Fibroblast of lung (primary cell): ENCODE measurements at places on chromosomes 7 and 10. TPM values are rescaled to one million over a fixed set of nuclear protein-coding genes. Genes with fewer than 3 reads are reported as not detected.

The CALN1 gene
- total RNA-seq: not detected in 2 replicates

DNA sequence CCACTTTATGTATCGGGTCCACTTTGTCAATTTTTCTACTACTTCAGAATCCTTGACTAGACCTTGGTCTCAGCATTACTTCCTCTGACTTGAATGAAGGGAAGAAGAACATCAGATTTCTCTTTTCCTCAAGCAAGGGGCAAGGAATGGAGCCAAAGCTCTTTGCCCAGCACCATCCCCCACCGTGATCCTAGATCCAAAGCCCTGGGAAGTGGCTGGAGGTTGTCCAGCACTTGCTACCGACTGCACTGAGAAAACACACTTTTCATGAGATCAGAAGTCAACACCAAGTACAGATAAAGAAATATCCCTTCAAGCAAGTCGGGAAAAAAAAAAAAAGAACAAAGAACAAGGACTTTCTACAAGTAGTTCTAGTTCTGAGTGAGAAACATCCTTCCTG is 102.1 kb upstream of the DDC start:
- H3K27ac ChIP-seq: no peak overlapping the region
- no peak overlapping the region for H3K4me3 ChIP-seq
- peaks cover 2% of the 10 kb centered on the region for H3K36me3 ChIP-seq

GRCh38 chr10:131650169-131650705 is 250.6 kb upstream of the PPP2R2D start:
- H3K4me3 ChIP-seq: no peak overlapping the region
- H3K27me3 ChIP-seq: no peaks in the 10 kb centered on the region
- DNase-seq: no peak
- no peaks in the 10 kb centered on the region for H3K4me1 ChIP-seq

The AQP1 gene
- 10.8 and 44.6 TPM in 2 replicates for total RNA-seq

- no peaks in the 10 kb centered on the region for H3K4me1 ChIP-seq
- H3K27me3 ChIP-seq: no peaks in the 10 kb centered on the region
- no peak overlapping the region for H3K4me3 ChIP-seq
- H3K27ac ChIP-seq: no peak overlapping the region
- H3K36me3 ChIP-seq: no peaks in the 10 kb centered on the region
- DNase-seq: no peak
Measured at GRCh38 chr10:6591668-6592067, 11.6 kb upstream of the PRKCQ start.

The TNS3 gene
- 52.6 and 88.8 TPM in 2 replicates for total RNA-seq

- no peaks in the 10 kb centered on the region for H3K27me3 ChIP-seq
- no peak overlapping the region for H3K4me3 ChIP-seq
Measured at GRCh38 chr10:91367558-91367957, 42.6 kb upstream of the HECTD2 start.

GRCh38 chr10:11411926-11412545 is 199.4 kb downstream of the USP6NL start:
- no peak overlapping the region for H3K4me3 ChIP-seq
- no peaks in the 10 kb centered on the region for H3K4me1 ChIP-seq
- H3K27me3 ChIP-seq: no peaks in the 10 kb centered on the region
- H3K36me3 ChIP-seq: no peaks in the 10 kb centered on the region
- no peak overlapping the region for H3K27ac ChIP-seq
- DNase-seq: no peak

The PROSER2 gene
- total RNA-seq: 1.8 and 2.6 TPM in 2 replicates

GRCh38 chr10:66246177-66246576 is 679.7 kb upstream of the LRRTM3 start:
- no peak overlapping the region for H3K4me3 ChIP-seq
- no peaks in the 10 kb centered on the region for H3K36me3 ChIP-seq
- no peak for DNase-seq

The BMPR1A gene
- total RNA-seq: 53.7 and 61.8 TPM in 2 replicates

The OR13A1 gene
- total RNA-seq: not detected in 2 replicates

DNA sequence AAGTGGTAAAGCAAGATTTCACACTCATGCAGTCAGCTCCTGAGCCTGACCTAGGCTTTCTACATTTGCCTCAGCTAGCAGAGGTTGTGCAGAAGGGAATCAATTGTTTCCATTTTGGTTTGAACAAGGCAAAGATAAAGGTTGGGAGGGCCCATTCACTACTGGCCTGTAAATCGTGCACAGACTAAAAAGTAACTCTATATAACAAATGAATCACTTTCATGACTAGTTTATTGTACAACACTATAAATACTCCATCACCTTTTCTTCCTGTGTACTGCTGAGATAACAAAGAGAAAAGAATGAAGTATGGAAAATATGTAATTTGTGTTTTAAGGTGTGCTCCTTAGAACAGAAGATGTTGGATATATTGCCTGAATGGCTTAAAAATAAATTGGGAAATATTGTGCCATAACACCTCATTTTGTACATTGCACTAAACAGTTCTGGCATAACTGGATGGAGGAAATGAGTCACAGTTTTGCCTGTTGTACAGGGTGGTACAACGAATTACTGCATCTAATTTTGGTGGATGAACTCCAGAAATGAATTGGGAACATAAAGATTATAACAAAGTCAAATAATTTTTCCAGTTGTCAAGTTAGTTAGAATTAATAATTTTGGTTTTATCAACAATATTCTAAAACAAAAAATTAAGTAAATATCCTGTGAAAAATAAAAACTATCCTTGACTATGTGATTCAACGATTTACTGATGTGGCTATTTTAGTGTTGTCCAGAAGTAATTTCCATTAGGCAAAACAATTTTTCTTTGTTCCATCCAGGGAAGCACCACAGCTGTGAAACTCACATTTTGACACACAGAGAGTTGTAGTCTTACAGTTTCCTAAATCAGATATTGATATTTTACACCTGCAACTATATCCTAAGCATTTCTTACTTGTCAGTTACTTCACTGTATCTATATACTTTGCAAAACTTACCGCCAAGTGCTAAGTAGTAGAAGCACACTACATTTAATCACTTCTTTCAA is 18.0 kb downstream of the SEMA3C start:
- no peaks in the 10 kb centered on the region for H3K27me3 ChIP-seq
- H3K4me3 ChIP-seq: no peak overlapping the region
- peak overlapping the region; percentile 26 for H3K27ac ChIP-seq
- peaks cover 6% of the 10 kb centered on the region for H3K36me3 ChIP-seq

- no peaks in the 10 kb centered on the region for H3K27me3 ChIP-seq
- DNase-seq: peak; percentile 19
- H3K27ac ChIP-seq: no peak overlapping the region
Measured at GRCh38 chr7:55965805-55966421, 1.5 kb downstream of the NIPSNAP2 start.

The ZNF117 gene
- 5.6 and 6.3 TPM in 2 replicates for total RNA-seq

DNA sequence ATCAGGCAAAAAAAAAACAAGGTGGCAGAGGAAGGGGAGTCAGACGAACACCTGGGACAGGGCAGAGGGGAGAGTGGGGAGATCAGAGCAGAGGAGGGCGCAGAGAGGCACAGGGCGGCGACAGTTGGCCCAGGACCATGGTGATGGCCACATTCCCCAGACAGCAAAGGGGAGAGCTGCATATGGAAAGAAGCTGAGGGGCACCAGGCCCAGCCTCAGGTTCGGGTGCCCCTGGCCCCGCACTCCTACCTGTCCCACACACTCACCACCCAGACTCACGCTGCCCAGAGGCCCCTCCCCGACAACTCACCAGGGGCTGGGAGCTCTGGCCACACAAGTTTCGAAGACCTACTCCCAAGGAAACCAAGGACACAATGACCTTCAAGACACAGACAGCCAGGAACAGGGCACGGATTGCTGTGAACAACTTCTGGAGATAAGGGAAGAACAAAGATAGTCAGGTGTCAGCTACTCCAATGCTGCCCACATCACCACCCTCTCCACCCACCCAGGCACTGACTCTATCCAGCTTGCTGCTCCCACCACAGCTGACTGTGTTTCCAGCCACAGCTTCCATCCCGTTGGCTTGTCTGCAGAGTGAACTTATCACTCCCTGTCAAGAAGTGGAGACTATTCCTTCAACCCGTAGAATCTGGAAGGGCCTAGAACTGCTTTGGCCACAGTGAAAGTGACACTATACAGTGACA is 8.3 kb downstream of the TMEM176B start:
- H3K27ac ChIP-seq: no peak overlapping the region
- H3K27me3 ChIP-seq: no peaks in the 10 kb centered on the region
- no peaks in the 10 kb centered on the region for H3K36me3 ChIP-seq
- H3K4me1 ChIP-seq: no peaks in the 10 kb centered on the region
- DNase-seq: no peak

GRCh38 chr10:131773370-131774343 is 127.2 kb upstream of the PPP2R2D start:
- no peak for DNase-seq
- H3K4me1 ChIP-seq: no peaks in the 10 kb centered on the region
- no peaks in the 10 kb centered on the region for H3K36me3 ChIP-seq
- no peaks in the 10 kb centered on the region for H3K27me3 ChIP-seq
- H3K27ac ChIP-seq: no peak overlapping the region

DNA sequence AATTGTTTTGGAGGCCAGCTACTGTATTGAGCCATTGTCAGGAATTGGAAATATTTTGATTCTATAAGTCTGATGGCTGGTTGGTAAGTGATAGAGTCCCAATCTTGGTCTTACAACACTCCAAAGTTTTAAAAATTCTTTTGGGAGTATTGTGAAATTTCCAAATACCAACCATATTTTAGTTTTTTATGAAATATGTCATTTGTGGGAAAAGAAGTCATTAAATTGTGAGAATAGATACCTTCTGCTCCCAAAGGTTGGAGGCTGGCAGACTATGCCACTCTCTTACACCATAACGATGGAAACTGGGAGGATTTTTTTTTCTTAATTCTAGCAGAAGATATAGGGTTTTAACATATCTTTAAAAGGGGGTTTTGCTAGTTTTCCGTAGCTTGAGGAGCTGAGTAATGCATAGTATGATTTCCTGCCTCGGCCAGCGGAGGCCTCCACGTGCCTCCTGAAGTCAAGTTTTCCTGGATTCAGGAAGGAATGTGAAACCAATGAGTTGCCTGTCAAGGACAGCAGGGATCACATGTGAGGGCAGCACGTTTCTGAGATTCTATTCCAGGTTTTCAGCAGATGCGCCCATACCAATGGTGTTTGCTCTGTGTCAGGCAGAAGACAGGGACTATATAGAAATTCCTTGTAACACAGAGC is 92.2 kb upstream of the LAMB4 start:
- peak; percentile 41 for DNase-seq
- H3K36me3 ChIP-seq: no peaks in the 10 kb centered on the region
- no peaks in the 10 kb centered on the region for H3K27me3 ChIP-seq

The PHKG1 gene
- total RNA-seq: 0.77 and 1.3 TPM in 2 replicates

- H3K4me3 ChIP-seq: no peak overlapping the region
- no peak for DNase-seq
- peaks cover 5% of the 10 kb centered on the region for H3K4me1 ChIP-seq
- no peaks in the 10 kb centered on the region for H3K36me3 ChIP-seq
- no peak overlapping the region for H3K27ac ChIP-seq
Measured at GRCh38 chr10:43963379-43963778, 314.7 kb upstream of the ZNF32 start.

DNA sequence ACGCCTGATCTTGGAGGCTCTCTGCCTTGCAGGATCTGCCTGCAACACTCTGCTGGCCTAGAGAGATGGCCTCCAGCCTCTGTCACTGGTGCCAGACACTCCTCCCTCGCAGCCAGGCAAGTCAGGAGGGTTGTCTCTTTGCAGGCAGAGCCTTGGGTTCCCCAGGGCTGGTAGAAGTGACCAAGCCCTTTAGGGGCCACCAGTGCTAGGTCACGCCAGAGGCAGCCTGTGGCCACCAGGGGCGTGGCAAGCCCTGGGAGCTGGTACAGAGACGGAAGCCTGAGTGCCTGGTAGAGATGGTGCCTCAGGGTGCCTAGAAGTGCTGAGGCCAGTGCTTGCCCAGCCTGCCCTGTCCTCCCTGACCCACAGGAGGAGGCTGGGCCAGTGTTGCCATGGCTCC is 9.1 kb downstream of the ADCYAP1R1 start:
- DNase-seq: no peak
- no peak overlapping the region for H3K27ac ChIP-seq
- H3K36me3 ChIP-seq: no peaks in the 10 kb centered on the region
- H3K27me3 ChIP-seq: no peaks in the 10 kb centered on the region
- H3K4me3 ChIP-seq: no peak overlapping the region

The PGAM2 gene
- 0.26 and 0.33 TPM in 2 replicates for total RNA-seq
